ENCODE measurements at places on chromosomes 3 and 15. TPM values are rescaled to one million over a fixed set of nuclear protein-coding genes. Genes with fewer than 3 reads are reported as not detected.

The GXYLT2 gene
- 39.1 TPM for total RNA-seq

The RTP3 gene
- 0.04 TPM for total RNA-seq

The KY gene
- total RNA-seq = 46.4 TPM

The SH3GL3 gene
- 8.6 TPM for total RNA-seq

The SAMD7 gene
- total RNA-seq = not detected

The ZKSCAN7 gene
- 10.9 TPM for total RNA-seq

The RBMS3 gene
- total RNA-seq = 77.4 TPM

The NDN gene
- 200 TPM for total RNA-seq

The DPH3 gene
- 15.5 TPM for total RNA-seq

The SLTM gene
- total RNA-seq = 55.0 TPM

The BTBD1 gene
- total RNA-seq = 107 TPM

The PRSS50 gene
- total RNA-seq = 0.09 TPM

The CCR8 gene
- total RNA-seq = not detected

The SCN5A gene
- 1.9 TPM for total RNA-seq

The THBS1 gene
- total RNA-seq = 101 TPM

The RHCG gene
- not detected for total RNA-seq

The MDFIC2 gene
- total RNA-seq = 0.31 TPM

The SERINC4 gene
- total RNA-seq = 0.18 TPM

The STXBP5L gene
- total RNA-seq = under 0.01 TPM

The PPM1L gene
- total RNA-seq = 11.5 TPM

The CYP1A2 gene
- not detected for total RNA-seq
